ENCODE measurements at places on chromosomes 13 and 19.
A peak's percentile ranks its signal among the peaks of the same experiment; 100 is the strongest.

- H3K4me1 ChIP-seq = peaks cover 52% of the 10 kb centered on the region
- H3K27ac ChIP-seq = peak overlapping the region; percentile 79
- peak; percentile 85 for DNase-seq
- peaks cover 2% of the 10 kb centered on the region for H3K36me3 ChIP-seq
- peak overlapping the region; percentile 75 for H3K4me3 ChIP-seq
- H3K27me3 ChIP-seq = peaks cover 39% of the 10 kb centered on the region
Measured at GRCh38 chr19:31350693-31351055, 1.4 kb upstream of the TSHZ3 start.

DNA sequence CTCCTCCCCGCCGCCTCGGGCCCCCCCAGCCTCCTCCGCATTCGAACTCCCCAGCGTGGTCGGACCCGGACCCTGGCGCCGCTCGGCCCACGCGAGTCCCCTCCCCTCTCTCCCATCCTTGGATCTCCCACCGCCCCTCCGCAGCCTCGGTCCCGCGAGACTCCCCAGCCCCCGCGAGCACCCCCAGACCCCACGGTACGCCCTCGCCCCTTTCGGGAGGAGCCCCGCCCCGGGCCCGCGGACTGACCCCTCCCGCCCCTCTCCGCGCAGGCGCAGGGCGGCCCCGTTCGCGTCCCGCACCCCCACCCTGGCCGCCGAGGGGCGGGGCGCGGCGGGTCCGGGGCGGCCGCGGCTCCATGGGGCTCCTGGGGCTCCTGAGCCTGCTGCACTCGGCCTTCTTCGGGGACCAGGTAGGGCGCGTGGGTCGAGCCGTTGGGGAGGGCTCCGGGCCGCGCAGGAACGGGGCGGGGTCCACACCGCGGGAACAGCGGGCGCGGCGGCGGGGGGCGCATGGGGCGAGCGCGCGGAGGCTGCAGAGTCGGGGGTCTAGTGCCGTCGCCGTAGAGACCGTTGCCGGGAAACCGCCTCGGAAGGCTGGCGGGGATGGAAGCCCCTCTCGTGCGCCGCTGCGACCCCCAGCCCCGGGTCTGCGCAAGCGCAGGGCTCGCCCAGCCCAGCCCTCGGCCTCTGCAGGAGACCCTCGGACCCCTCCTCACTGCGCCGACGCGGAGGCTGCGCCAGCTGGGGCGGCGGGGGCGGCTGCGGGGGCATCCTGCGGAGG is 3.8 kb upstream of the APC2 start:
- H3K4me3 ChIP-seq = peak overlapping the region; percentile 15
- peak; percentile 57 for DNase-seq
- H3K27me3 ChIP-seq = peaks cover 61% of the 10 kb centered on the region
- H3K36me3 ChIP-seq = peaks cover 18% of the 10 kb centered on the region
- peaks cover 20% of the 10 kb centered on the region for H3K4me1 ChIP-seq
- H3K27ac ChIP-seq = no peak overlapping the region

DNA sequence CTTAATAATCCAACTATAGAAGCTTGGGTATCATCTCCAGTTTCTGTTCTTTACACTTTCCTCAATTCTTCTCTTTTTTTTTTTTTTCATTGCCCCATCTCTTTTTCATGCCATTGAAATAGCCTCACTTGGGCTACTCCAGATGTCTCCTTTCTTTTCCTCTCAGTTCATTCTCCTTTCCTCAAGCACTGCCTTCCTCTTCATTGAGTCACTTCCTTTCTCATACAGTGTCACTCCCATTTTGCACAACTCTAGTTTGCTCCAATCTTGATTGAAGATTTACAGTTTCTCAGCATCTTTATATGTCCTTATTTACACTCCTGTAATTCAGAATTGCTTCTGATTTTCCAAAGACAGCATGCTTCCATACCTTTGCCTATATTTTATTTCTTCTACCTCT is 61.3 kb downstream of the IPO5 start:
- H3K27ac ChIP-seq = no peak overlapping the region
- no peak for DNase-seq
- H3K36me3 ChIP-seq = peaks cover 44% of the 10 kb centered on the region
- H3K4me3 ChIP-seq = no peak overlapping the region
- H3K27me3 ChIP-seq = no peaks in the 10 kb centered on the region

- no peaks in the 10 kb centered on the region for H3K27me3 ChIP-seq
- H3K36me3 ChIP-seq = no peaks in the 10 kb centered on the region
- no peak for DNase-seq
- H3K4me1 ChIP-seq = no peaks in the 10 kb centered on the region
- no peak overlapping the region for H3K27ac ChIP-seq
- no peak overlapping the region for H3K4me3 ChIP-seq
Measured at GRCh38 chr13:47822036-47822435, 179.0 kb downstream of the SUCLA2 start.

GRCh38 chr13:106525865-106526264 is 9.6 kb downstream of the EFNB2 start:
- H3K27ac ChIP-seq = no peak overlapping the region
- no peak for DNase-seq
- H3K4me1 ChIP-seq = peaks cover 3% of the 10 kb centered on the region
- no peaks in the 10 kb centered on the region for H3K36me3 ChIP-seq
- H3K4me3 ChIP-seq = no peak overlapping the region

GRCh38 chr19:47309608-47310007 is at the start of gene C5AR1:
Gene C5AR1 (plus strand): TSS chr19:47309861. CDS start chr19:47309896, 35 bp downstream.
- H3K4me3 ChIP-seq = peak within 1 kb of the TSS; percentile 19
- peak within 1 kb of the TSS; percentile 20 for H3K27ac ChIP-seq
- DNase-seq = peak; percentile 46

GRCh38 chr13:41053384-41053826 is 7.9 kb upstream of the WBP4 start:
- peaks cover 2% of the 10 kb centered on the region for H3K4me1 ChIP-seq
- no peaks in the 10 kb centered on the region for H3K36me3 ChIP-seq
- DNase-seq = peak; percentile 60
- H3K27ac ChIP-seq = peak overlapping the region; percentile 20

DNA sequence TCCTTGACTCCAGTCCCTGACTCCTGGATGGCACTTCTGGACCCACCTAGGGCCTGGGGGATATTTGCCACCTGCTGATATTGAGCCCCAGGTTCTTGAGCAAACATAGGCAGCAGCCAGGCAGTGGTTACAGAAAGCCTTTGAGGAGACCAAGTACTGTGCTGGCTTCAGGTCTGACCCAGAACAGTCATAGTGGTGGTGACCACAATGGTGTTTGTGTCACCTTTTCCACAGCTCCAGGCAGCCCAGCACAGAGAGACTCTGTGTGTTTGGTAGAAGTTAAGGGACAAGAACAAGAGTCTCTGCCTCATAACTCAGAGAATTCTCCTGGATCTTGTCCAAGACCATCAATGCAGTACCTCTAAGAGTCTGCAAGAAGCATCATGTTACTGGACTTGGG is 14.6 kb upstream of the CLC start:
- no peak overlapping the region for H3K4me3 ChIP-seq
- no peaks in the 10 kb centered on the region for H3K27me3 ChIP-seq
- H3K27ac ChIP-seq = no peak overlapping the region
- H3K4me1 ChIP-seq = no peaks in the 10 kb centered on the region
- no peaks in the 10 kb centered on the region for H3K36me3 ChIP-seq

DNA sequence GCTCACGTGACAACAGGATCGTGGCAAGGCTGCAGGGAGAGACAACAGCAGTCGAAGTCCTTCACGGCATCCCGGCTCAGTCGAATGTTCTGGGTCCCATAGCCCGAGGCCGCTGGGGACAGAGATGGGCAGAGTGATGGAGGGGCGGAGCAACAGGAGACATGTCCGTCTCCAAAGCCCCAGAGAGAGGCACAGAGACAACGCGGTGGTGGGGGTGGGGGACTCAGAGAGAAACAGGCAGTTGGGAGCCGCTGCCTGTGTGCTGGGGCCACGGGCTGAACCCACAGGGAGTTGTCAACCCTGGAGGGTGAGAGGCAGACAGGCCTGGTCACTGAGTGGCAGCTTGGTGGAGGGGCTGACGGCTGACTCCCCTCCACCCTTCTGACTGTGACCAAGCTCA is 20.4 kb downstream of the NOSIP start:
- H3K4me1 ChIP-seq = peaks cover 18% of the 10 kb centered on the region
- DNase-seq = no peak
- H3K27ac ChIP-seq = no peak overlapping the region

DNA sequence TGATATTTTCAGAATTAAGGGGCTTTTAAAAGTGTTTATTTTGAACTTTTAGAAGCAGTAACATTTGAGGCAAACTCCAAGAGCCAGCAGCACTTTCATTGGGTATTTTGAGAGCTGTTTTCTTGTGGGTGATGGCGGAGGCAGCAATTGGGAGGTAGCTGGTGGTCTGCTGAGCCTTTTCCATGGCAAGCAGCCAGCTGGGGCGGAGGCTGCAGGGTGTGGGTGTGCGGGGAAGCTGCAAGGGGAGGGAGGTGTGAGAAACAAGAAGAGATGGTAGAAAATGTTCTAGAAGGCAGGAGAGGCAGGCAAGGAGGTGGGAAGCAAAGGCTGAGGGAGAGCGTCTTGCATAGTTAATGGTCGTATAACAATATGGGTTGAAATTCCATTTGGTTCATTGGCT is 223.4 kb upstream of the HTR2A start:
- H3K36me3 ChIP-seq = no peaks in the 10 kb centered on the region
- no peaks in the 10 kb centered on the region for H3K27me3 ChIP-seq
- DNase-seq = no peak
- no peaks in the 10 kb centered on the region for H3K4me1 ChIP-seq
- H3K27ac ChIP-seq = no peak overlapping the region
- H3K4me3 ChIP-seq = no peak overlapping the region

DNA sequence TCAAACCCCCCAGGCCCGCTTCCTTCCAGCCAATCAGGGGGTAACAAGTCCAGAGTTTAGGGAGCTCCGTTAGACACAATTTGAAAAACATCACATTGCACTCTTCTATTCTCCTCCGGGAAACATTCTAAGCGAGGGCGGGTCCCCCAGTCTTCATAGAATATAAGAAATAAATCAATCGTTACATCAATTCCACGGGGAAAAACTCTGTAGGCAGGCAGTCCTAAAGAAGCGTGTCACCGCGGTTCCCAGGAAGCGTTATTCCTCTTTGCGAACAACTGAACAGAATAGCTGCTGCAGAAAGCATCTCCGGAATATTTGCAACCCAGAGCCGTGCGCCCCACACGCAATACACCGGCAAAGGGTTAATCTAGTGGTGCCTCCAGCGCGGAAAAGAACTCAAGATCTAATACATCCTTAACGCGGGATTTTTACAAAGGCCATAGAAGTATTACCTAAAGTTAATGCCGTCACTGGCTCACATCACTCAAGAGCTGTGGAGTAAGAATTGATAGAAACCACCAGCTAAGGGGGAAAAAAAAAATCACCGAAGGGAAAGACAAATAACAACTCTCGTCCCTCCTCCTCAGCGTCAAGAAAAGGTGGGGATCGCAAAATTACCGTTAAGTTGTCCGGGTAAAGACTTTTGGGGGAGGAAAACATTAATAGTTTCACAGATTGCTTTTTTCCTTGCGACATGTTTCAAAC is 65.1 kb downstream of the KCNRG start:
- peak overlapping the region; percentile 98 for H3K27ac ChIP-seq
- H3K27me3 ChIP-seq = no peaks in the 10 kb centered on the region
- peaks cover 2% of the 10 kb centered on the region for H3K4me1 ChIP-seq
- H3K36me3 ChIP-seq = no peaks in the 10 kb centered on the region

- H3K4me3 ChIP-seq = no peak overlapping the region
- peak overlapping the region; percentile 84 for H3K27ac ChIP-seq
- peak; percentile 93 for DNase-seq
- H3K4me1 ChIP-seq = peaks cover 27% of the 10 kb centered on the region
- H3K36me3 ChIP-seq = no peaks in the 10 kb centered on the region
- H3K27me3 ChIP-seq = no peaks in the 10 kb centered on the region
Measured at GRCh38 chr13:30340331-30341250, 33.2 kb upstream of the KATNAL1 start.

GRCh38 chr13:48586591-48587103 is 53.8 kb upstream of the RCBTB2 start:
- no peak overlapping the region for H3K27ac ChIP-seq
- no peak overlapping the region for H3K4me3 ChIP-seq
- H3K27me3 ChIP-seq = no peaks in the 10 kb centered on the region
- H3K36me3 ChIP-seq = no peaks in the 10 kb centered on the region

- H3K36me3 ChIP-seq = no peaks in the 10 kb centered on the region
- H3K27ac ChIP-seq = no peak overlapping the region
- H3K27me3 ChIP-seq = no peaks in the 10 kb centered on the region
- H3K4me3 ChIP-seq = no peak overlapping the region
- no peak for DNase-seq
- H3K4me1 ChIP-seq = peaks cover 2% of the 10 kb centered on the region
Measured at GRCh38 chr13:100388923-100389322, 199.7 kb downstream of the GGACT start.

DNA sequence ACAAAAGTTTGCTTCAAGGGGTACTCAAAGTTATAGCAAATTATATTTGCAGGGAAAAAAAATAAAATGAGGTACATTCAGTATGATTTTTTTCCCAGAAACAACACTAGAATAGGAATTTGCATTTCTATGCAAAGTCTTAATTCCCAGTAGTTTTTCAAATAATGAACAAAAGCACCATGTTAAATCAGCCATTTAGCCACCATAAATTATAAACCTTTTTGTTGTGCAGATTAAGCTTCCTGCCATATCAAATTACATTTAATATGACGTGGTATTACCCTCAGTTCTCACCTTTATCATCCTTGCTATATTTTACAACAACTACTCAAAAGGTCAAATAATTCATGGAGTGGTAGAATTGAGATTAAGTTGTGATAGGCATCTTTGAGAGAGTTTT is 136.6 kb upstream of the FRY start:
- no peaks in the 10 kb centered on the region for H3K36me3 ChIP-seq
- H3K4me1 ChIP-seq = peaks cover 8% of the 10 kb centered on the region
- no peak overlapping the region for H3K4me3 ChIP-seq
- no peak overlapping the region for H3K27ac ChIP-seq
- H3K27me3 ChIP-seq = no peaks in the 10 kb centered on the region
- DNase-seq = no peak

DNA sequence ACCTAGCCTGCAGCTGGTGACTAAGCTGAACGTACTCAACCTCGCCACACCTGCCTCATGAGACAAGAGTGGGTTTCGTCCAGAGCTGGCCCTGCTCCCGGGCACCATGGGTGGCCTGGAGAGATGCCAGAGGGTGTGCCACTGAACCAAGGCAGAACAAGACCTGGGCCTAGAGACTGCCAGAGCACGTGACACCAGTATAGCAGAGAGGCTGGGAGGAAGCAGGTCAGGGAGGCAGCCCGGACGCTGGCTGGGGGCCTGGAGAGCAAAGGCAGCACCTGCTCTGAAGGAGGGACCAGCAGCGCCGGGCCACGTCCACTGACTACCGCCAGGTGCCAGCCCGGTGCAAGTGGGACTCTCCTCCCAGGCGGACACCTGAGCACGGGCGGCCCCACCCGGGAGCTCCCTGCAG is 7.3 kb upstream of the C13orf46 start:
- peaks cover 13% of the 10 kb centered on the region for H3K4me1 ChIP-seq
- H3K36me3 ChIP-seq = peaks cover 54% of the 10 kb centered on the region
- no peak overlapping the region for H3K4me3 ChIP-seq
- no peak overlapping the region for H3K27ac ChIP-seq

- no peak overlapping the region for H3K4me3 ChIP-seq
- H3K4me1 ChIP-seq = peaks cover 62% of the 10 kb centered on the region
- H3K36me3 ChIP-seq = peaks cover 27% of the 10 kb centered on the region
- no peak for DNase-seq
- H3K27me3 ChIP-seq = peaks cover 34% of the 10 kb centered on the region
Measured at GRCh38 chr19:13097033-13097462, 5.6 kb downstream of the LYL1 start.

DNA sequence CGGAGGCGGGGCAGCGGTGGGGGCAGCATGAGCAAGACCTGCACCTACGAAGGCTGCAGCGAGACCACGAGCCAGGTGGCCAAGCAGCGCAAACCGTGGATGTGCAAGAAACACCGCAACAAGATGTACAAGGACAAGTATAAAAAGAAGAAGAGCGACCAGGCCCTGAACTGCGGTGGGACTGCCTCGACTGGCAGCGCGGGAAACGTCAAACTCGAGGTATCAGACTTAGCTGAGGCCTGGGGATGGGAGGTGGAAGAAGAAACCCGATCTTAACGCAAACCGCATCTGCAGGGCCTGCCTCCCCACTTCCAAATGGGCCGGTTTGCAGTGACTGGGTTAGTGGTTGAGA is 693 bp downstream of the RFXAP start:
- H3K27ac ChIP-seq = peak overlapping the region; percentile 63
- DNase-seq = peak; percentile 45
- peak overlapping the region; percentile 87 for H3K4me3 ChIP-seq
- H3K27me3 ChIP-seq = no peaks in the 10 kb centered on the region
- no peaks in the 10 kb centered on the region for H3K36me3 ChIP-seq
